ENCODE measurements at places on chromosomes 7 and 10. TPM values are rescaled to one million over a fixed set of nuclear protein-coding genes. Genes with fewer than 3 reads are reported as not detected.

The EFCAB10 gene
- not detected for total RNA-seq

The SUN3 gene
- not detected for total RNA-seq

The TACC2 gene
- total RNA-seq = 606 TPM

The GPR85 gene
- not detected for total RNA-seq

The PNLIP gene
- not detected for total RNA-seq

The MYH16 gene
- not detected for total RNA-seq

The LIPJ gene
- 0.48 TPM for total RNA-seq

The HEPACAM2 gene
- total RNA-seq = not detected

The ARHGEF35 gene
- total RNA-seq = 18.4 TPM

The MSANTD7 gene
- total RNA-seq = 6.6 TPM

The CLDN4 gene
- total RNA-seq = 82.6 TPM

The CUL2 gene
- total RNA-seq = 18.5 TPM

The PIP gene
- 1,475 TPM for total RNA-seq

The C10orf62 gene
- total RNA-seq = not detected

The CUZD1 gene
- not detected for total RNA-seq

The WASL gene
- total RNA-seq = 30.0 TPM

The ZNF117 gene
- total RNA-seq = 8.2 TPM

The HPS6 gene
- 29.9 TPM for total RNA-seq

The ADCYAP1R1 gene
- total RNA-seq = 6.7 TPM

The SPDYE6 gene
- total RNA-seq = not detected

The TFEC gene
- 0.39 TPM for total RNA-seq

The HOXA6 gene
- 9.3 TPM for total RNA-seq

The TUBB8 gene
- not detected for total RNA-seq

The MAGI2 gene
- total RNA-seq = 2.5 TPM

The DOCK1 gene
- total RNA-seq = 92.6 TPM

The AKR1D1 gene
- not detected for total RNA-seq

The MEOX2 gene
- total RNA-seq = 3.6 TPM

The MGAM2 gene
- total RNA-seq = 0.11 TPM
